ENCODE measurements at places on chromosomes 16 and 17.

- no peak for DNase-seq
These were observed 136.7 kb downstream of the XYLT1 start for GRCh38 chr16:17334096-17334495.

DNA sequence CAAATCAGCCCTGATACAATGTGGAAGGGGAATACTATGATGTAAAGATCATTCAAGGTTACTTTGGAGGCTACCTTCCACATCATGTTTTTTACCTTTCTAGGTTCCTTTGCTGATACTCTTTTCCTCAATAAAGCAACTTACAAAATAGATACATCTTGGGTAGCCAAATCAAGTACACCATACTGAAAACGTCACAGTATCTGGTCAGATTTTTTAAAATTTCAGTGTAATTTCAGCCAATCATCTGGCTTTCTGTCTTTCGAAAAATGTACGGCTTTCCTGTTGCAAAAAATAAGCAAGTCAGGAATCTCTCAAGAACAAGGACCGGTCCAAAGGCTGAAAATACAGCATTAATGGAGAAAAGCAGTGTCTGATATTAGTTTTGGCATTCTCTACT is 15.6 kb upstream of the MED13 start:
- DNase-seq, result no peak

DNA sequence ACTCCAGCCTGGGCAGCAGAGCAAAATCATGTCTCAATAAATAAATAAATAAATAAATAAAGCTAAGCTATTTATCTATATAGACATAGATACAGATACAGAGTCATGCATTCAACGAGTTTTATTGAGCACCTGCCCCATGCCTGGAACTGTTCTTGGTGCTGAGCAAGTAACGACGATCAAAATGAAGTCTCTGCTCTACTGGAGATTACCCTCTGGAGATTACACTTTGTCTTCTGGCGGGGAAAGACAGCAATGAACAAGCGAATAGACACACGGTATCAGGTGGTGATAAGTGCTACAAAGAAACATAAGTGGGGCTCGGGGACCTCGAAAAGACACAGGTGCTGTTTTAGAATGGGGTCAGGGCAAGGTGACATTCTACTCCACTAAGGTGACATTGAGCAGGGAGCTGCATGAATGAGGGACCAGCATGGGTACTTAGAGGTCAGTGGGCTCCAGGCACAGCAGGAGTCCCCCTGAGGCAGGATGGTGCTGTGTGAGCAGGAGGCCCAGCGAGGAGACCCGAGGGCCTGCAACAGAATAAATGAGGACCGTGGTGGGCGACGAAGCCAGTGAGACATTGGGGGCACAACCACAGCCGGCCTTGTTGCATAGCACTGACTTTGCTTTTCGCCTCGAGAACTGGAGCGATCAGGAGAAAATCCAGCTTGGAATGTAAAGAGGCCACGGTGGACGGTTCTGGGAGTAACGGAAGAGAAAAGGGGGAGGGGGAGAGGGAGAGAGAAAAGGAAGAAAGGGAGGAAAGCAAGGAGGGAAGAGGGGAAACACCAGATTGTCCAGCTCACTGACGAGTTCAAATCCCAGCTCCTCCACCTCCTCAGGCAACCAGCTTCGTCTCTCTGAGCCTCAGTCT is 42.4 kb upstream of the MEAK7 start:
- DNase-seq, result no peak

DNA sequence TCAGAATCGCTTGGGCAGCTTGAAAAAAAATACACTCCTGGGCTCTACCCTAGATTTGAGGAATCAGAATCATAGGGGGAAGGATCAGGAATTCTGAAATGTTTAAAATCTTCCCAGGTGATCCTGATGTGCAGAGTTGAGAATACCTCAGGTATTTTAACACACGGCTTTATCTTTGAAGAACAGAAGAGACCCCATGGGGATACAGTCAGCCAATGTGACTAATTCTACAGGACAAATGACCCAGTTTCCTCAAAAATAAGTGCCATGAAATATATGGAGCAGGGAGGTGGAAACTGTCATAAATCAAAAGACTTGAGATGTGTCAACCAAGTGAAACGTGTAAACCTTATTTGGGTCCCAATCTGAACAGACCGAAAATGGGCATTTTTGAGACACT is 52.7 kb downstream of the CCDC42 start:
- DNase-seq, result no peak

DNA sequence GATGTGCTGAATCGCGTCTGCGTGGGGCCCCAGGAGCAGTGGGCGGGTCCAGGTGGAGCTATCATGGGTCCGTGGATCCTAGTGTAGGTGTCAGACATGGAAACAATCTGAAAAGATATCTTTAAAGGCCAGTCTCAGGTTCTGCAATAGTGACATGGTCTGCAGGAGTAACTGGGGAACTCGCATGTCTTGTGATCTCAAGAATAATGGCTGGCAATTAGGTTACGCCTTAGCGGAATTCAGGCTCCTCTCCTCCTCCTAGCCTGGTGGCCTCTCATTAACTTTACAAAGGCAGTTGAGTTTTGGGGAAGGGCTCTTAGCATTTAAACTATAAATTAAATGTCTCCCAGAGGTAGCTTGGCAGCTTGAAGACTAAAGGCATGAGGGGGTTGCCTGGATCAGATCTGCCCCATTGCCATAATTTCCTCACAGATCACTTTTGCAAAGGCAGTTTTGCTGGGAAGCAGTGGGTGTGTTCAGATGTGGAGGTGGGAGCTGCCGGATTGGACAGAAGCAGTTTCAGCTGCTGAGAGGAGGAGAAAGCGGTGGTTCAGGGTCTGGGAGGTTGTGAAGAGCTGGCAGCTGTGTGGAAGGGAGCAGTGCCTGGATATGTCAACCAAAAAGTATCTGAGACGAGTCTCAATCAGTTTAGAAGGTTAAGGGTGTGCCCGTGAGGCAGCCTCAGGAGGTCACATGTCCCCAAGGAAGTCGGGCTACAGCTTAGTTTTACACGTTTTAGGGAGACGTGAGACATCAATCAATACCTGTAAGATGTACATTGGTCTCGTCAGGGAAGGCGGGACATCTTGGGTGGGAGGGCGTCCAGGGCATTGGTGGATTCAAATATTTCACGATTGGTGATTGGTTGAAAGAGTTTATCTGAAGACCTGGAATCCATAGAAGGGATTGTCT is 2.7 kb downstream of the TBCD start:
- DNase-seq, result no peak

GRCh38 chr16:65889533-65889966 is 476.9 kb upstream of the CDH5 start:
- no peak for DNase-seq

DNA sequence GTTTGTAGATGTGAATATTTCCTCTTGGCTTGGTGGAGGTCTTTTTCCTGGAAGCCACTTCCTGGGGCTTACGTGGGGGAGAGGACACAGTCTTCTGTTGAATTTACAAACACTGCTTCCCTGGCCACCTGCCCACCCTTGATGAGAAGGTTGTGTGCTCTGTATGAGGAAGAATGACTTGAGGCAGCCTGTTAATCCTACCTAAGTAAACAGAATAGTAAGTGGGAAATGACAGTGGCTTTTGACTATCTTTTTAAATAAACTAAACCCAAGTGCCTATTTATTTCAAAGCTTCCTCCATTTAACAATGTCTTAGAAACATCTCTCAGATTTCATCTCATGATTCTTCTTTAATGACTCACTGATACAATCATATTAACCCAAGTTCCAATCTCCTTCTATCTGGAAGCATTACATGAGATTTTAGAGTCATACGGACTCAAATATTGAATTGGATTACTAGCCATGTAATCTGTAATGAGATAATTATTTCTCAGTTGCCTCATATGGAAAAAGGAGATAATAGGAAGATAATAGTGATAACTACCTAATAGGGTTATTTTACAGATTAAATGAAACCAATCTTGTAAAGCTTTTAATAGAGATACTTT is 96.6 kb upstream of the SMIM36 start:
- no peak for DNase-seq

- DNase-seq, result no peak
These were observed 48.4 kb downstream of the SEC14L1 start for GRCh38 chr17:77189148-77189547.

DNA sequence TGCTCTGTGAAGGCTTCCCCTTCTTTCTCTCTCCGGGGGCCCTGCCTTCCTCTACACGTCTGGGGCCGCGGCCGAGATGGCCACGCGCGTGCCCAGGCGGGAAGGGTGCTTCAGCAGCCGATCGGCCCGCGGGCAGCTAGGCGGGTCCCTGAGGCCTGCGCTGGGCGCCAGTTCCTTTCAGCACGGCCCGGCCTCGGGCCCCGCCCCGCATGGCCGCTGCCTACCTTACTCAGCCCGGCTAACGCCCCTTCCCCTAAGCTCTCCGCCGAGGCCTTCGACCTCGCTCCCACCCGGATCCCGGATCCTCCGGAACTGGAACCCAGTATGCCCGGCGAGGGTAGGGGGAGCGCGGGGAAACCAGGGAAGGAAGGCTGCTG is 335 bp downstream of the TMEM11 start:
- no peak for DNase-seq

GRCh38 chr16:200388-200787 is 20.1 kb downstream of the HBQ1 start:
- DNase-seq, result no peak

GRCh38 chr17:3935140-3935542 is 18.9 kb upstream of the P2RX1 start:
- DNase-seq, result peak; percentile 21

DNA sequence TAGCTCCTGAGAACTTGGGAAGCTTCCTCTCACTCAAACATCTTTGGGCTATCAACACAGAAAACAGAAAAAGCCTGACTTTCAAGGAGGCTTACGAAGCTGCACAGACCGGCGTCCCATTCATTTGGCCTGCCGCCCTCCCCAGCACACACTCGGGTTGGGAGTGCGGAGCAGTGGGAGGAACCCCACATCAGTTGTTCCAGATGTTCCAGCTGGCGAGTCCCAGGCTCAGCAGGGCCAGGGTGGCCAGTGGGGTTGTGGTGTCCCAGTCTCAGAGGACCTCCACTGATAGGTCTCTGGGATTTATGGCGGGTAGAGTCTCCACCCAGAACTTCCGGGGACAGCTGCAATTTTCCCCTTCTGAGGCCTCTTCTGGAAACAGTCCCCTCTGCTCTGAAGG is 43.1 kb upstream of the DLX4 start:
- DNase-seq, result no peak

DNA sequence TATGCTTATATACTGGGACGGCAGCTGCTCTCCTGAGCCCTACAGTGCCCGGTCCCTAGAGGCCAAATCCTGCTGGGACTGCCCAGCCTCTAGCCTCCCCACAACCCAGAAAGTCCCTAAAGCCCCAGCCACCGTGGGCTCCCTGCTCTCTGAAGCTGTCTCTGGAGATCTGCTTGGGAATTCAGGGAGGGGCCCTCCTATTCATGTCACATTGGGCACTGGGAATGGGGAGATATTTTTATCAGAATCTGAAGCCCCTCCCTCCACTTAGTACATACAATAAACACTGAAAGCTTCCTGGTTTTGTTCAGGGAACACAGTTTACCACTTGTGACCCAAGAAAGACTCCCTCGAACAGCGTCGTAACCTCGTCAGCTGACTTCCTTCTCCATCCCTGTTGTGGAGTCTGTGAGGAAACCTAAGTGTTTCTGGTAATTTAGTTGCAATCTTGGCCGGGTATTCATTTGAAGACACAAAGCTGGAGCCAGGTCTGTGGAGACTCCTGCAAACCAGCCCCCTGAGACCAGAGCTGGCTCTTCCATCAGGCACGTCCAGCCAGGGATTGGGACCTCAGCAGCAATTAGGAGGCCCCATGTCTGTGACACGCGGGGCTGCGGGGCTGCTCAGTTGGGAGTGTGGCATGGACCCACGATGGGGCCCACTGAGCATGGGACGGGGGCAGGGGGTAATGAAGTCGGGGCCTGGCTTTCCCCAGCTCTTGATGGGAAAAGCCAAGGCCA is 38.5 kb downstream of the PGS1 start:
- no peak for DNase-seq

GRCh38 chr17:70251706-70252105 is 82.4 kb downstream of the KCNJ2 start:
- DNase-seq, result no peak

GRCh38 chr17:82105417-82105881 is 7.4 kb upstream of the FASN start:
- DNase-seq, result no peak

GRCh38 chr16:17887963-17888362 is 417.2 kb upstream of the XYLT1 start:
- no peak for DNase-seq

GRCh38 chr17:4551141-4551540 is 4.0 kb downstream of the MYBBP1A start:
- DNase-seq, result no peak

DNA sequence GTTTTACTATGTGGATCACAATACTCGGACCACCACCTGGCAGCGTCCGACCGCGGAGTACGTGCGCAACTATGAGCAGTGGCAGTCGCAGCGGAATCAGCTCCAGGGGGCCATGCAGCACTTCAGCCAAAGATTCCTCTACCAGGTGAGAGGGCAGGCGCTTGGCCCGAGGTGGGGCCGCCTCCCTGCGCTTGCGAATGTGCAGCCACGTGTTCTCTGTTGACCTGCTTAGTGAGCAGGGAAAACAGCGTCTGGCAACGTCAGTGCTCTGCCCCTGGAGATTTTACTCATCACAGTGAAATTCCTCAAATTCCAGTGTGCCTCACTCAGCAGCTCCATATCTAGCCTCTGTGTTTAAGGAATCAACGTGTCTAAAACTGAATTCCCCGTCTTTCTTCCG is 33.4 kb upstream of the CLEC18A start:
- no peak for DNase-seq

DNA sequence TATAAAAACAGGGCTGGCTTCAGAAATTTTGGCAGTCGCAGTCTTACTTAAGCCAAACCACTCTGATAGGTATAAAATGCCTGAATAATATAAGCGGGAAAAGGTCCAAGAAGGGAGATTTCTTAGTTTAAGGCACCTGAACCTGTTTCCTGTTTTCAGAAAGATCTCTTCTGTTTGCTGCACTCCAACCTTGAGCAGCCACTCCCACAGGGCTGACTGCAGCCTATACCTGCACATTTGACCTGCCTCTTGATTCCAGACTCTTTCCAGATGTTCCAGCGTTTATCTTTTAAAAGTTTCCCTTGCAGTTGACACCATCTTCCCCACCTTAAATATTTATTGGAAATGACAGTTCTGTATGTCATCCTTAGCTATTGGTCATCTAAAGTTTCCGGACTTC is 132.2 kb downstream of the SKAP1 start:
- no peak for DNase-seq

DNA sequence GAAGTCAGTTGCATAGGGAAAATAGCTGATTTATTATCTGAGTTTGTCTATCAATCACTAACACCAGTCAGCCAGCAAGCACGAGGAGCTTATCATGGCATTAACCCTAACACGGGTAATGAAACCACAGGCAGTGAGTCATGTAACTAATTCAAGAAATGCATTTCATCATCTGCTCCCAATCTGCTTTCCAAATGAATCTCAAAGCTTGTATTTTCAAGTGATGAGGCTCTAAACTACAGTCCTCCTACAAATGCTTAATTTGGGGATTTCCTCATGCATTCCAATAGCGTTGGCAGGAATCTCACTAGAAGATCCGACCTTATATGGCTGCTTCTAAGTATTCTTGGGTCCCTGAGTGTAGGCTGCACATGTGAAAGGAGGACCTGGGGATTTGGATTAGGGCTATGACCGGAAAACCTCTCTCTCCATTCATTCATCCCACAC is 118.4 kb upstream of the HSBP1 start:
- no peak for DNase-seq
